ENCODE measurements at places on chromosomes 6 and 20. TPM values are rescaled to one million over a fixed set of nuclear protein-coding genes. Genes with fewer than 3 reads are reported as not detected.

Gene GPR6
- not detected for total RNA-seq

Gene CLPSL1
- total RNA-seq: not detected

Gene DOK5
- not detected for total RNA-seq

Gene PAX1
- not detected for total RNA-seq

Gene HS3ST5
- not detected for total RNA-seq

Gene BEND6
- total RNA-seq: not detected

DNA sequence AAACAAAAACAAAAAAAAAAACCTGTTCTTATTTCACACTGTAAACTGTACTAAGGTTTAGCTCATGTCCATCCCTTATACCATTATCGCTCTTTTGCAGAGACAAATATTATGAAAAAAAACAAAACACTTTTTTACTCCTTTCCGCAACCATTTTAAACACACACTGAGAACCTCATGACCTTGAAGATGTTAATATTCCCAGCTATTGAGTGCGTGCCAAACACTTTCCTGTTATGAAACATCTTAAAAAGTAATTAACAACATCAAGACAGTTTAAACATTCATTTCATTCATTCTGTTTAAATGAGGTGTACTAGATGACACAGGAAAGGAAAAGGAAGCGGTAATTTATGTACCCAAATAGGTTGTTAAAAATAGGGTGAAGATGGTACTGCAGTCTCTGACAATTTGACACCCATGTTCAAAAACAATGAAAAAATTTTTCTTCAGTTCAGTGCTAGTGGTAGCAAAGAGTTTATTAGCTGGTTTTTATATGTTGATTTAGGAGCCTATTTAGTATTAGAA lies 3.9 kb upstream of the ARHGAP18 start:
- H3K27ac ChIP-seq: no peak overlapping the region
- H3K27me3 ChIP-seq: no peaks in the 10 kb centered on the region
- H3K4me3 ChIP-seq: peak overlapping the region; percentile 4

DNA sequence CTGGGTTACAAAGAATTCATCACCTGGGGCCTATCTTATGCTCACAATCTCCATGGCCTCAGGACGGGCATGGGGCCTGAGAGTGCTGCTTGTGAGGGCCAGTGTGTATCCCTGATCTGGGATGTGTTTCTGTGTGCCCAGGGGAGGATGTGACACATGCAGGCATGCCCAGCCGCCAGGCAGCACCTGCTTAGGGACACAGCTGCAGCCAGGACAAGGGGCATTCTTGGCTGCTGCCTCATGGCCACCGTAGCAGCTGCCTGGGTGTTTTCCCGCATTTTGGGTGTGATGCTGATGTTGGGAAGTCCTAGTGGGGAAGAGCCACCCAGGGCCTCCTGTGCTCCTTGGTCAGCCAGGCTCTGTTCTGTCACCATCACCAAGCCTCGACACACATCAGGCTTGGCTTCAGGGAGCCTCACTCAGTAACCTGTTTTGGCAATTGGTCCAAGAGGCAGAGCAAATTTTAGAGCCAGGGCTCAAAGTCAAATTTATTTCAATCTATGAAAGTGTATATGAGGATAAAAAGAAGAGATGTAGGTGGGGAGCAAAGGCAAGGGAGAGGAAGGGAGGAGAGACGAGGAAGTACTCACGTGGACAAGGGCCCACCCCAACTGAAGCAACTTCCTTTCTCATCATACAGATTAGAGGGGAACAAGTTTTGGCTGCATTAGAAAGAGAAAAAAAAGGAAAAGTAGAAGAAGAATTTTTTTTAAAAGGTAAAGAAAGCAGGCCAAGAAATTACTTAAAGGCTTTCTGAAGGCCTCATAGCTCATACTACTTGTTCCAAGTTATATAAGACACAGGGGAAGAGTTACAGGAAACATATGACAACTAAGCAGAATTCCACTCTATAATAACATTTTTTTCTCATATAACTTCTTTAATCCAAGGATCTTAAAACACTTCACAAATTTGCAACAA lies 269.9 kb upstream of the SUPT3H start:
- H3K27ac ChIP-seq: no peak overlapping the region
- no peak overlapping the region for H3K4me3 ChIP-seq
- H3K4me1 ChIP-seq: peaks cover 5% of the 10 kb centered on the region
- no peak for DNase-seq

DNA sequence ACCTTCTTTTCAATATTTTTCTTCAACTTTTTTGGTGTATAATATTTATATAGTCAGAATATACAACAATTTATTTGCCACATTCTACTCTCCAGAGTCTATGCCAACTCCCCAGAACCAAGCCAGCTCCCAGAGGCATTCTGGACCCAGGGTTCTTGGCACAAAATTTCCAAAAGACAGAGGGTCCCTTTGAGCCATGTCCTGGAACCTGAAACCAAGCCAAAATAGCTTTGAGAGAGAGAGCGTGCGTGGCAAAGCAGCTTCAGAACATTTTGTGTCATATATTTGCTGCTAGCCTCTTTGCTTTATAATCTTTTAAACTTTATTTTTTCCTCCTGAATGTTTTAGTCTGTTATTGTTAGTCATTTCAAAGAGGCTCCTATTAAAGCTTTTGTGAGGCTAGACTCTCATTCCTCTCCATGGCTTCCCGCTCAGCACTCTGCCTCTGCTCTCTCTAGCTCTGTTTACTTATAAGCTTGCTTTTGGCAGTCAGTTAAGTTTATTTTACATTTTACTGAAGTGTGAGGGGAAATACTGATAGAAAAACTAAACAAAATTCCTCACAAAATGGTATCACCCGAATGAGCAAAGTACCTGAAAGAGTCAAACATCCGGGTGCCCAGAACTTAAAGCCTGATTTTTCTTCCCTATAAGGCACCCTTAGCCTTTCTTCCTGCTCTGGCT lies 605.1 kb upstream of the ID4 start:
- H3K27me3 ChIP-seq: no peaks in the 10 kb centered on the region
- no peaks in the 10 kb centered on the region for H3K4me1 ChIP-seq
- no peak for DNase-seq
- H3K4me3 ChIP-seq: no peak overlapping the region
- H3K36me3 ChIP-seq: no peaks in the 10 kb centered on the region
- no peak overlapping the region for H3K27ac ChIP-seq

DNA sequence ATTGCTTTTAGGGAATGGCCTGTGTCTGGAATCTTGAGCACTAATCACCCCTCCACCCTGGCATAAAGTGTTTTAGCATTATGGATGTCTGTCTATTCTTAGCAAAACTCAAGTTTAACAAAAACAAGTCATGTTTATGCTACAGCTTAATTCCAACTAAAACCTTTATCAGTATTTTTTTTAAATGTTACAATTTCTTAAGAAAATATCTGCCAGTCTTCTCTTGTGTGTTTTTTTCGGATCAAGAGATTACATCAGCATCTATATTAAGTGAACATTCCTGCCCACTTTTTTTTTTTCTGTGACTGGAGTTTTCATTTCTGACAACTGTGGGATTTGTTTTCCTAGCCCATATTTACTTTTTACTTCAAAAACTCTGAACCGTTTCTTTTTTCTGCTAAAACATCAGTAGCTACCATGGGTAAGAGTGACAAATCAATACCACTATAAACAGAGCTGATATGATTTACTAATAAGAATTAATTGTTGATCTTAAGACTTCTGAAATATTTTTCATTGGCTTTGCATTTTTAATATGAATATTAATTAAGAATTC lies 94.3 kb downstream of the EDN1 start:
- DNase-seq: no peak
- no peak overlapping the region for H3K27ac ChIP-seq
- peaks cover 3% of the 10 kb centered on the region for H3K27me3 ChIP-seq
- no peaks in the 10 kb centered on the region for H3K4me1 ChIP-seq
- H3K4me3 ChIP-seq: no peak overlapping the region

DNA sequence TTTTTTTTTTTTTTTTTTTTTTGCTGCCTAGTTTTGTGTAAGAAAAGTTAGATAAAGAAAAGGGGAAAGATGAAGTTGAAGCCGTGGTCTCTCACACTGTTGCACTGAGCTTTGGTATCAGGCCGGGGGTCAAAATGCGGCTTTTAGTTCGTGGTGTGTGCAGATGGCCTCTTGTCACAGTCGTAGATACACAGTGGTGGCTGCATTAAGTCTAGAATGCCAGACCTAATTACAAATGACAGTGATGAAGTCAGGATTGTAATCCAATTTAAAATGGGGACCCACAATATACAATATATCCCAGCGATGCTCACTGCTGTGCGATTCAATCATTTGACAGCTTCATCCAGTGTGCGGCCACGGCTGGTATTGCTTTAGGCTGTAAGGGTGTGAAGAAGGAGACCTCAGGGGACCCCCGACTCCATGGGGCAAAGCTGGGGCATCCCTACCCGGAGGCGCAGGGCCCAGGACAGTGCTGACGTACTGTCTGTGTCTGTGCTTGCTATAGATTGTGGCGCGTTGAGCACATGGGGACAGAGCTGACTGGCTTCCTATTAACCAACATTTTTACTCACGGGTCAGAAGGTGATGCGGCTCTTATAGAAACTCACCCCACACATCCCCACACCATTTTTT lies 210.0 kb upstream of the SOX4 start:
- no peaks in the 10 kb centered on the region for H3K4me1 ChIP-seq
- no peaks in the 10 kb centered on the region for H3K27me3 ChIP-seq
- H3K27ac ChIP-seq: no peak overlapping the region
- H3K36me3 ChIP-seq: no peaks in the 10 kb centered on the region

DNA sequence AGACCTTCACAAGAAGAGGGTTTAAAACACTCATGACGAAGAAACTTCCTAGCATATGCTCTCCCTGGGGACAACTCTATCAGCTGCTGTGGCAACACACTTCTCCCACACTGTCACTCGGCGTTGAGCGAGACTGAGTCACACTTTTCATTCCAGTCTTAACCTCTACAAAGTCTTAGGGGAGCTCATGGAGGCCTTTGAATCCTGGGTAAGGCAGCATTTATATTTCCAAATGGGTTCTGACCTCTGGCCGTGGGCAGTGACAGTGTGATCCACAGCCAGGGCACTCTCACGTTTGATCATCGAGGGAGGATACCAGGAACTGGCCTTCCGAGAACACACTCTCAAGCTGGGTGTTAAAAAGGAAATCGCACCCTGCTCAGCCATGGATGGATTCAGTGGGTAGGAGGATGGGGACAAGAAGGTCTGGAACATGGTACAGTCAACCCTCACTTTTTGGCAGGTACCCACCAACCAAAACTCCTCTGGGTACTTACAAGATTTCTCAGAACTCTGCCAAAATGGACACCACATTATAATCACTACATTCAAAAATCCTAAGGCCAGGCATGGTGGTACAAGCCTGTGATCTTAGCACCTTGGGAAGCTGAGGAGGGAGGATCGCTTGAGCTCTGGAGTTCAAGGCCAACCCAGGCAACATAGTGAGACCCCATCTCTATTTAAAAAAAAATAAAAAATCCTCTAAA lies 19.6 kb downstream of the RRBP1 start:
- H3K4me3 ChIP-seq: no peak overlapping the region
- H3K27ac ChIP-seq: no peak overlapping the region
- H3K27me3 ChIP-seq: no peaks in the 10 kb centered on the region
- peaks cover 7% of the 10 kb centered on the region for H3K4me1 ChIP-seq
- H3K36me3 ChIP-seq: no peaks in the 10 kb centered on the region

DNA sequence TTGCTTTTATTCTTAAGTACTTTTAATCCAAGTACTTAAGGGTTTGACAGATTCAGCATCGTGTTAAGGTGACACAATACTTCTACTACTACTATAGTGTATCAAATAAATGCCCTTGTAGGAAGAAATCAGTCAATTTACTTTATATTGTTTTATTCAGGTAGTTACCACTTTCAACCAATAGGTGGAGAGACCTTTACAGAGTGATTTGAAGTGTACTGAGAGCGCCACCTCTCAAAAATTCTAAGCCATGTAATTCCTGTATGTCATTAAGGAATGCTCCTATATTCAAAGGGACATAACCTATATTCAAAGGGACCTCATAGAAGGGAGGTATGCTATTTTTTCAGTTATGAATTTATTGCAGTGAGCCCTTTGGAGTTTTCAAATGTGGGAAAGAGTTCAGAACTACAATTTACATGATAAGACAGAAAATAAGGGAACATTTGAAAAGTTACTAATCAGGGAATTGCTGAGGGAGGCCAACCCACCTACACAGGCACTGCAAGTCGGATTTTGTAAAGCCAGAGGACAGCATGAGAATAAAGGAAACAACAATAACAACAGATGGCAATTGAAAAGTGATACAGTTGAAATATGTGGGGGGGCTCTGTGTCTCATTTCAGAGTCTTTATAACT lies 955.6 kb downstream of the TBC1D32 start:
- no peaks in the 10 kb centered on the region for H3K36me3 ChIP-seq
- H3K4me1 ChIP-seq: no peaks in the 10 kb centered on the region
- no peaks in the 10 kb centered on the region for H3K27me3 ChIP-seq
- H3K4me3 ChIP-seq: no peak overlapping the region
- no peak overlapping the region for H3K27ac ChIP-seq

DNA sequence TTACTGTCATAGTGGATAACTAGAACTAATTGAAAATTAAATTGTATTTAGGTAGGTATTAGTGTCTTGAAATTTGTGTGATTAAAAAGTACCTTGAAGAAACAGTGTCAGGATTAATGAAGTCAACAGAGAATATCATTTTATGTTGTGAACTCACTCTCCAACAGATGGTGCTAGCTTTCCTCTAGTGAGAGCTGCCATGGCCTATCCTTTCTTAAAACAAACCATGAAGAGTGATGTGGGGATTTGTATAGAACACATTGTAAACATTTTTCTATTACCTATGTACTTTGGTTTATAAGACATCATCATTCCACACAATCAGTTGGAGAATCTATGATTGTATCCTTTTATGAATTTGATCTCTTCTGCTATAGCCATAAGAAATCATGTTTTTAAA lies 4.8 kb upstream of the SRSF12 start:
- no peaks in the 10 kb centered on the region for H3K27me3 ChIP-seq
- peaks cover 1% of the 10 kb centered on the region for H3K4me1 ChIP-seq
- H3K36me3 ChIP-seq: no peaks in the 10 kb centered on the region
- DNase-seq: peak; percentile 34

DNA sequence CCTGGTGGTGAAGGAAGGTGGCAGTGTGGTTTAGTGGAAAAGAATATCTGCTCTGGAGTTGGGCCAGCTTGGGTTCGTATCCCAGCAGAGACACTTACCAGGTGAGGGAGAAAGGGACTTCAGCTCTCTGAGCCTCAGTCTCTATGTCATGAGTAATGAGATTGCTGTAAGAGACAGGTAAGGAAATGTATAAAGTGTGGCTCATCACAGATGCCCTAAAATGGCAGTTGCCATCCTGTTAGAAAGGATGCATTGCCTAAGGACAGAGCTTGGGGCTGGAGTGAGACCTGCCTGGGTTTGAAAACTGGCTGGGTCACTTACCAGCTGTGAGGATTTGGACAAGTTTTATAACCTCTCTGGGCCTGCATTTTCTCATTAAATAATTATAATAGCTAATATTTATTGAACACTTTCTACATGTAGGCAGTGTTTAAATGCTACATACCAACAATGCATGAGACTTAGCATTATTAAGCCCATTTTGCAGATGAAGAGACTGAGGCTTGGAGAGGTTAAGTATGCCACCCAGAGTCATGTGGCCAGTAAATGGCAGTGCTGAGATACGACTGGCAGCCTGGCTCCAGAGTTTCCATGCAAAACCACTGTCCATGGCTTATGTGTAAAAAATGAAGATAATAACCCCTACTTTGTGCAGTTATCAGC lies 157.0 kb downstream of the SOBP start:
- no peak overlapping the region for H3K4me3 ChIP-seq
- H3K4me1 ChIP-seq: no peaks in the 10 kb centered on the region
- H3K27me3 ChIP-seq: peaks cover 3% of the 10 kb centered on the region
- H3K36me3 ChIP-seq: no peaks in the 10 kb centered on the region
- DNase-seq: no peak
- H3K27ac ChIP-seq: no peak overlapping the region

Data from CD4-positive, CD25-positive, alpha-beta regulatory T cell (primary cell).